ENCODE measurements at places on chromosomes 13 and 19. TPM values are rescaled to one million over a fixed set of nuclear protein-coding genes. Genes with fewer than 3 reads are reported as not detected.

SIAH3 gene
- not detected for total RNA-seq

SIGLECL1 gene
- total RNA-seq, result not detected

NLRP5 gene
- total RNA-seq, result not detected

KCTD12 gene
- total RNA-seq, result 0.08 TPM

BST2 gene
- 114 TPM for total RNA-seq

HMGB1 gene
- total RNA-seq, result 1,114 TPM

BICRA gene
- 16.0 TPM for total RNA-seq

MBD3L1 gene
- total RNA-seq, result not detected

LRP3 gene
- total RNA-seq, result not detected

CCNA1 gene
- not detected for total RNA-seq

ZNF324B gene
- 14.5 TPM for total RNA-seq

LILRA1 gene
- total RNA-seq, result not detected

SF3A2 gene
- total RNA-seq, result 207 TPM
